ENCODE measurements at places on chromosomes 11 and 22.
A peak's percentile ranks its signal among the peaks of the same experiment; 100 is the strongest.

DNA sequence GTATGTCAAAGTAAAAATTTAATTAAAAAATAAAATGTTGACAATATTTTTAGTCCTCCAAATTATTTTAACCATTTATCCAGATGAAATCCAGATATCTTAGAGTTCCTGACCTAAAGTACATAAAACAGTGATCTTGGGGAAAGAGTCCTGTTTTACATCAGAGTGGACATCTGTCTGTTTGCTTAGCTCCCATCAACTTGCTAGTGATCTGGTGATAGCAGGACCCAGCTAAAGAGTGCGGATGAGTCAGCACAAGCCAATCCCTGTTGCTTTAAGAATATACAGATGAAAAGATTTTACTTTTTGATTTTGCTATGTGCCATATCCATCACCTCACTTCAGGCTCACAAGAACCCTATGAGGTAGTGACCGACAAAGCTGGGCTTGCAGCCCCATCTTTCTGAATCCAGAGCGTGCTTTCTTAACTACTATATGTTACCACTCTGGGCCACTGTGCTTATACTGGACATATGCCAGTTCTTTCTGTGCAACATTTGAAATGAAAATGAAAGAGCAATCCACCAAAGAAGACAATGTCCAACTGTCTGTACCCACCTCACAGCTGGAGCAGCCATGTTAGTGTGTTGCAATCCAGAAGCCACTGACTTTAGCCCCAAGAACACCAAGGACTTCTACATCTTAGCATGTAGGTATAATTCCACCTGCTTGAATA, 167.6 kb upstream of the SESN3 start:
- DNase-seq: no peak

DNA sequence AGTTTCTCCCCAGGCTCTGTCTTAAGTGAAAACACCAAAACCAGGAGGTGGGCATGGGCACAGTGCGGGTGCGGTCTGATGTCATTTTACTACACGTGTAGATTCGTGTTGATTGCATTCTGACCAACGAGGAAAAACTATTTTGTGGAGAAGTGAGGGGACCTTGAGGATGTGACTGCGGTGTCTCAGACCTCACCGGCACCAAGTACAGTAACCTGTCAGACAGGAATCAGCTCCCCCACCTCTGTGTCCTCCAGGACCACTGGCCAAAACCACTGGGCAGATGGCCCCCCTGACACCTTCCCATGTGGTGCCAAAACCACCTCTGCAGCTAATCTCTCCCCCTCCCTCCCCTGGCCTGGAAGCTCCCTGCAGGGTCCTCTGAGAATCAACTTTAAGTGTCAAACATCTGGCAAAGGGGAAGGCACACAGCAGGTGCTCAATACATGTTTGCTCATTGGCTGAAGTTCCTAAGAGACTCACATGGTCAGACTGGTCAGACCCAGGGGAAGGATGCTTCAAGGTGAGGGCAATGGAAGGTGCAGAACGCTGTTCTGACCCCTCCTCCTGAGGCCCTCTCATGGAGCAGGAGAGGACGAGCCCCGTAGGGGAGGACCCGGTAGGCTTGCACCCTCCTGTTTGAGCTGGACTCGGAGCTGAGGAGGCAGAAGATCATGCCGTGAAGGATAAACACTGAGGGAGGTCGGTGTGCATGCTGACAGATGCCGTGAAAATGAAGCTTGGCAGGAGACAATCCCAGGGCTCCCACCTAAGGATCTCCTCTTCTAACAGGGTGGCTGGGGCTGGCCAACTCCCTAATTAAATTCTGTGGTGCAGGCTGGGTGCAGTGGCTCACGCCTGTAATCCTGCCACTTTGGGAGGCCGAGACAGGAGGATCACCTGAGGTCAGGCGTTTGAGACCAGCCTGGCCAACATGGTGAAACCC, 129.9 kb downstream of the MPPED1 start:
- no peak for DNase-seq

DNA sequence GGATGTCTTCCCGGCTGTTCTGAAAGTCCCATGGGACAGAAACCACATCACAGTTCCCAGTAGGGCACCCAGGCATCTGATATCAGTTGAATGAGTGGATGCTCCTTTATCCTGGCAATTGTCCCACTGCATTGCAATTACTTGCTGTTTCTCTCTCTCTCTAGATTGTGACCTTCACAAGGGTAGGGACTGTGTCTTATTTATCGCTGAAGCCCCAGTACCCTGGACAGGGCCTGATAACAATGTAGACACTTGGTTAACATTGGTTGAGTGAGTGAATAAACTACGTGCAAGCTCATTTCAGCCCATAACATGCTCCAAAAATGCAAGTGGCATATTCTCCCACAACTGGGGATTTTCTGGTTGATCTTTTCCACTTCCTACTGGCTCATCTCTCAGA, 193.7 kb upstream of the NARS2 start:
- DNase-seq: no peak

GRCh38 chr22:29587938-29588699, 7.2 kb upstream of the NIPSNAP1 start:
- DNase-seq: no peak

- no peak for DNase-seq
Measured at GRCh38 chr22:19673660-19674059, 40.6 kb upstream of the SEPTIN5 start.

GRCh38 chr11:38538866-38539680, 1941.0 kb upstream of the RAG2 start:
- no peak for DNase-seq

DNA sequence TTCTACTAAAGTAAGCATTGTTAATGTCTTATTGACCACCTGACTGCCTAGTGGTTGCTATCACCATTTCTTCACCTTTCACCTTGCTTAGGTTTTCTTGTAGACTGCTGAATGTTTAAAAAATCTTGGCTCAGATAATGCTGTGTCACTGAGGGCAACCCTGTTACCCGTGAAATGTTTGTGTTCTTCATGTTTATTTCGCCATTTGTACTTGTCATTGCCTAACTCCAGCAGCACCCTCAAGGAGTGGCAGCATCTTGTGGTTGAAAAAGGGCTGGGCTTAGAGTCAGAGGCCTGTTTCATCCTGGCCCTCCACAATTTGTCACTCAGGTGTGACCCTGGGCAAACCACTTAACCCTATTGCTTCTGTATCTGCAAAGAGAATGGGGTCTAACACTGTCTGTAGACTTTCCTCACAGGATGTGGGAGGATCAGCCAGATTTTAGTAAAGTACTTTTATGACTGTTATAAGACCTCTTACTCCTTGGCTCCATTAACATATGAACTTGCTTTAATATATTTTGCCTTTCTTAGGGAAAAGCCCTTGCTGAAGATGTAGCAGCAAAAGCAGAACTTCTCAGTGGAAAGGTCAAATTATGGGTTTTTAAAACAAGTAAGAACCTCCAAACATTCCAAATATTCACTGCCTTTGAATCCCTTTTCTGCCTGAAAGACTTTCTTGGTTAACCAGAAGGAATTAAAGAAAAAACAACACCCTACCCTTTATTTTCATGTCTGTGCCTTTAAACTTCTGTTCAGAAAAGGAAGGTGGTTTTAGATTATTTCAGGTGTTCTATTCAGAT, 154.5 kb upstream of the C11orf87 start:
- DNase-seq: no peak

DNA sequence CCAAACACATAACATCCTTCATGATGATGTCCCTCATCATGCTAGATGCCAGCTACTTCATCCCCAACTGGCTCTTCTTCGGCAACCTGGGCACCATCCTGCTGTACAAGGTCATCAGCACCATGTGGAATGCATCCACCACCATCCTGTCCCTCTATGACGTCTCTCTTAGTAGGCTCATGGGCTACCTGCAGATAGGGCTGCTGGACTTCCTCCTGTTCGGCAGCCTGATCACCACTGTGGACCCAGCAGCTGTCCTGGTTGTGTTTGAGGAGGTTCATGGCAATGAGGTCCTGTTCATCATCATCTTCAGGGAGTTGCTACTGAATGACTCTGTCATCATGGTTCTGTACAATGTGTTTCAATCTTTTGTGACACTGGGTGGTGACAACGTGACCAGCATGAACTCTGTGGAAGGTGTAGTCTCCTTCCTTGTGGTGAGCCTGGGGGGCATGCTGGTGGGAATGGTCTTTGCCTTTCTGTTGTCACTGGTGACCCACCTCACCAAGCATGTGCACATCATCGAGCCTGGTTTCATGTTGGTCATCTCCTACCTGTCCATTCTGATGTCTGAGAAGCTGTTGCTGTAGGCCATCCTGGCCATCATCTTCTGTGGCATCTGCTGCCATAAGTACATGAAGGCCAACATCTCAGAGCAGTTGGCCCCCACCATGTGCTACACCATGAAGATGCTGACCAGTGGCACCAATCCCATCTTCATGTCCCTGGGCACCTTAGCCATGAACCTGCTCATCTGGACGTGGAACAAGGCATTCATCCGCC, 120.7 kb upstream of the SERPIND1 start:
- DNase-seq: no peak

GRCh38 chr11:8822469-8822868, 88.5 kb upstream of the AKIP1 start:
- no peak for DNase-seq

GRCh38 chr11:124493016-124493655, 47.6 kb upstream of the OR8B8 start:
- DNase-seq: no peak

DNA sequence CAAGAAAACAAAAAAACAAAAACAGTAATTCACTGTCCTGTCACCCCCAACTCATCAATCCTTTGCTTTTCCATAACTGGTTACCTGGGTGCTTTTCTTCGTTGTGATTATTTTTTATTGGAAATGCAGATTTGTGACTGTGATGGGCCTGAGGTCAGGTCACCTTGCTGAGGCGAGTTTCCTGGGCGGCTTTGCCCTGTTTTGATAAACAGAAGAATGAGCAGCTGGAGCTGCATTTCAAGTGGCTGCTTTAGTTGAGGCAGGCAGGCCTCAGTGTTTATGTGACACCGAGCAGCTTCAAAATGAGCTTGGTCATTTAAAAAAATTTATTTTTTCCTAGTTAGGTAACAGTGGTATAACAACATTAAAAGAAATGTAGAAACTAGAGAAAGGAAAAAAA, 22.2 kb downstream of the PTPRJ start:
- peak; percentile 21 for DNase-seq

DNA sequence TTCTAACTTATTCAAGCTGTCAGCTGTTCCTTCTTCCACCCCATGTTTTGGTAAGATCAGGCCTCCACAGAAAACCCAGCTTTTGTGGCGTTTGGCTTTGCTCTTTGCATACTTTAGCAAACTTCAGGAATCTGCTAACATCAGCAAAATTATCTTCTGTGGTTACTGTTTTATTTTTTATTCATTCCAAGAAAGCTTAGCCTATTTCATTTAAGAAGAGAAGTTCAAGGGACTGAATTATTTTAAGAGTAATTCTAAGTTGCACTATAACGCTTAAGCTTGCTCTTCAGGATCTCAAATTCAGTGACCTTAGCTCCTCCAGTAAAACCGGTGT, 1.1 kb downstream of the JHY start:
- no peak for DNase-seq

GRCh38 chr11:67160045-67160444, 41.0 kb downstream of the KDM2A start:
- DNase-seq: no peak

DNA sequence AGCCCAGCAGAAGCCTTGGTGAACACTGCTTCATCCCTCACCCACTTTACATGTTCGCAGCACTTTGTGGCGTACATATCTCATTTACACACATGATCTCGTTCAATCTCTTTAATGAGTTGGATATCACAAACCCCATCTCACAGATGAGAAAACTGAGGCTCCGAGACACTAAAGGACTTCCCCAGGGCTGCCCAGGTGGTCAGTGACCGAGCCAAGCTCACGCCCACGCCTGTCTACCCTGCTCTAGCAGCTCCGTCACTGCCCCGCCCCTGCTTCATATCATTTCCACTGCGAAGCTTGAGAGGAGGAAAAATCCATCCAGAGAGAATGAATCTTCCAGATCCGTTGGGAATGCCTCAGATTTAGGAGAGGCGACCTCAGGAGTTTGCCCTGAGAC, 11.8 kb upstream of the DSCAML1 start:
- no peak for DNase-seq

- DNase-seq: no peak
Measured at GRCh38 chr11:46658259-46658658, 40.9 kb downstream of the ATG13 start.

DNA sequence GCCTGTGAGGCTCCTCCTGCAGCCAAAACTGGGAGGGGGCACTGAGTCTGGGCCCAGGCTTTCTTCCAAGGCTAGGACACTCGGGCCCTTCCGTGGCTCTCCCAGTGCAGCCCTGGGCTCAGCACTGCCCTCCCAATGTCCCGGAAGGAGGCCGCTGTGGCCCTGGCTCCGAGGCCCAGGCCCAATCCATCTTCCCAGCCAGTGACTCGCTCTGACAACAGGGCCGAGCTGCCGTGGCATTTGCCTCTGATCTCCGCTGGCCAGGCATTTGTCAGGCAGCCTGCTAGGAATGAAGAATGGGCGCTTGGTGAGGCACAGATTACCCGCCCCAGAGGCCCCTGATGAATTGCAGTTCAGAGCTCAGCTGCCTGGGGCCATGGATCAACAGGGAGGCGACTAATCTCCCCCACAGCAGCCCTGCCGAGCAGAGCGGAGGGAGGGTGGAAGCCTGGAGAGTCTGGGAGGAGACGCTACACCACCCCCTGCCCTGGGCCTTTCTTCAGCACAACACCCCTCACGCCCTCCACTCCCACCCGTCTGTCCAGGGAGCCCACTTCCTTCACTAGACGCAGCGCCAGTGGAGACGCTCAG, 8.3 kb downstream of the FXYD2 start:
- no peak for DNase-seq

- no peak for DNase-seq
Measured at GRCh38 chr11:68735646-68736045, 15.7 kb downstream of the TESMIN start.

GRCh38 chr11:132289590-132290256, 919.3 kb downstream of the NTM start:
- DNase-seq: no peak

- no peak for DNase-seq
Measured at GRCh38 chr11:14150878-14151277, 188.4 kb downstream of the SPON1 start.

- DNase-seq: no peak
Measured at GRCh38 chr11:110141812-110142211, 48.6 kb downstream of the ZC3H12C start.

DNA sequence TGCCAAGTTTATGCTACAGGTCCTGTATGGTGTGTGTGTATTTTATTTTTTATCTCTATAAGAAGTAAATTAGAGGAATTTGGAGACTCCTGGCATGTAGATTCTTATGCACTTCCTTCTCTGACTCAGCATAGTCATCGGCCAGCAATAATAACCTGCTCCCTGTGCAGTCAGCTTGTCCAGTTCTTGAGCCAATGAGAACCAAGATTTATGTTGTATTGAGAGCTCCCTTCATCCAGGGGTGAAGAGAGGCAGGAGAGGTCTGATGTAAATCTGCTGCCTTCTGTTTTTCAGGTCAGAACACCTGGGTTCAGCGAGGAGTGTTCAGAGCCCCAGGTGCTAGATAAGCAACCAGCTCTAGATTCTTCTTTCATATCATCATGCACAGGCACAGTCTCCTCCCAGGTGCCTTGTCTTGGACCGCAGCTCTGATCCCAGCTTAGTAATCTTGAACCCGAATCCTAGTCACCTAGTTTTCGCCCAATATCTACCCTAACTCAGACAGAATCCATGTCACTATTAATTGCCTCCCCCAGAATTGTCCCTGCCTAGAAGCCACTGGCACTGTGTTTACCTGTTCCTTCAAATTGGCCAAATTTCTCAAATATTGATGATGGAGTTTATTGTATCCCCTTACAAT, 328.2 kb upstream of the NCAM1 start:
- no peak for DNase-seq
